ENCODE measurements at places on chromosomes 12 and 14. TPM values are rescaled to one million over a fixed set of nuclear protein-coding genes. Genes with fewer than 3 reads are reported as not detected.

Gene TTC7B
- total RNA-seq, result 8.8 TPM

Gene TMPRSS12
- total RNA-seq, result not detected

DNA sequence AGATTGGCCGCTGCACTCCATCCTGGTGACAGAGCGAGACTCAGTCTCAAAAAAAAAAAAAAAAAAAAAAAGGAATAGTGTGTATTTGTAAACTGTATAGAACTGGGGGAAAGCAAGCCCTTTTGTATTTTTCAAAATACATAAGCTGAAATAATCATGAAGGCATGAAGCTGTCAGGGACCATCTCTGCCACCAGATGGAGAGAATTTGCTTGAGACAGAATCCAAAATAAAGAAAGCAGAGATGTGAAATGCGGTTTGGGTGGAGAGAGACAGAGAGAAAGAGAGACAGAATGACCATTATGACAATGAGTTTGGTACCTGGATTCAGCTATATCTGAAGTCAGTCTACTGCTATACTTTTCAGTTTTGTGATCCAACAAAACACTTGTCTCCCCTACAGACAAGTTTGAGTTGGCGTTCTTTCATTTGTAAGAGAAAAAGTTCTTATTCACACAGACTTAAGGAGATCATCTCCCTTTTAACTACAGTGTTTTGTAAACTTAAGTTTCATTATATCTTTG is 155.7 kb upstream of the LRIG3 start:
- DNase-seq, result no peak

GRCh38 chr12:83818881-83819280 is 1093.7 kb downstream of the SLC6A15 start:
- no peak for DNase-seq

GRCh38 chr12:124510301-124510970 is 57.0 kb downstream of the NCOR2 start:
- peak; percentile 25 for DNase-seq

DNA sequence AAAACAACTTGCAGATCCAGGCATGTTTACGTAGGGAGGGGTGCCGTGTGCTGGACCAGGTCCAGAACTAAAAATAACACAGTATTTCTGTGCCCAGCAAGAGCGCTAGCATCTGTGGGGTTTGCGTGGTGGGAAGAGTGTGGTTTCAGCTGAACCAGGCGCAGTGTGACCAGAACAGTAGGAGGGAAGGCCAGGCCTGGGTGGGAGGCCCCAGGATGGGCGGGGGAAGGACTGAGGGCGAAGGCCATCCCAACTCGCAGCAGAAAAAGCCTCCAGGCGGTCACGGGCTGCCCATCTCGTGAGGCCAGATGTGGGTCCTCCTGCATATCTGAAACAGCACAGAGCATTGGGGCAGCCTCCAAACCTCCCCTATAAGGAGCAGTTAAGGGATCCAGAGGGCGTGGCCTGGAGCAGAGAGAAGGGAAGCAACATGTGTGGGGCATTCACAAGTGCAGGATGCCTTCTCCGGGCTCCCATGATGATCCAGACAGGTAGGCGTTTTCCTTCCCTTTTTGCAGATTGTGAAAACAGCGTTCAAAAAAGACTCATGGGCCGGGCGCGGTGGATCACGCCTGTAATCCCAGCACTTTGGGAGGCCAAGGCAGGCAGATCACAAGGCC is 17.8 kb upstream of the CD9 start:
- DNase-seq, result no peak

- DNase-seq, result no peak
Measured at GRCh38 chr14:66600416-66600815, 92.5 kb downstream of the GPHN start.

DNA sequence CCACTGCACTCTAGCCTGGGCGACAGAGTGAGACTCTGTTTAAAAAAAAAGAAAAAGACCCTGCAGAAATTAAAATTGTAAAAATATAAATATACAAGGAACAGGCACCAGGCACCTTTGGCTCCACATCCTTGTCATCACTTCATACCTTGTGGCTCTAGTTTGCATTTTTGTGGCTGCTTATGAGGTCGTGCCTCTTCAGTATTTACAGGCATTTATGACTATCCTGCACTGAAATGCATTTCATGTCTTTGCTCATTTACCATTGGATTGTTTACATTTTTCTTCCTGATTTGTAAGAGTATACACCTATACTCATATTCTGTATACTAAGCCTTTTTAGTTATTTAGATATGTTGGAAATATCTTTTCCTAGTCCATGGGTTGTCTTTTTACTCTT is 20.1 kb downstream of the BICD1 start:
- no peak for DNase-seq

- DNase-seq, result no peak
Measured at GRCh38 chr12:10142976-10143589, 13.1 kb upstream of the CLEC7A start.

- DNase-seq, result peak; percentile 57
Measured at GRCh38 chr14:89365061-89365801, 51.8 kb downstream of the FOXN3 start.

DNA sequence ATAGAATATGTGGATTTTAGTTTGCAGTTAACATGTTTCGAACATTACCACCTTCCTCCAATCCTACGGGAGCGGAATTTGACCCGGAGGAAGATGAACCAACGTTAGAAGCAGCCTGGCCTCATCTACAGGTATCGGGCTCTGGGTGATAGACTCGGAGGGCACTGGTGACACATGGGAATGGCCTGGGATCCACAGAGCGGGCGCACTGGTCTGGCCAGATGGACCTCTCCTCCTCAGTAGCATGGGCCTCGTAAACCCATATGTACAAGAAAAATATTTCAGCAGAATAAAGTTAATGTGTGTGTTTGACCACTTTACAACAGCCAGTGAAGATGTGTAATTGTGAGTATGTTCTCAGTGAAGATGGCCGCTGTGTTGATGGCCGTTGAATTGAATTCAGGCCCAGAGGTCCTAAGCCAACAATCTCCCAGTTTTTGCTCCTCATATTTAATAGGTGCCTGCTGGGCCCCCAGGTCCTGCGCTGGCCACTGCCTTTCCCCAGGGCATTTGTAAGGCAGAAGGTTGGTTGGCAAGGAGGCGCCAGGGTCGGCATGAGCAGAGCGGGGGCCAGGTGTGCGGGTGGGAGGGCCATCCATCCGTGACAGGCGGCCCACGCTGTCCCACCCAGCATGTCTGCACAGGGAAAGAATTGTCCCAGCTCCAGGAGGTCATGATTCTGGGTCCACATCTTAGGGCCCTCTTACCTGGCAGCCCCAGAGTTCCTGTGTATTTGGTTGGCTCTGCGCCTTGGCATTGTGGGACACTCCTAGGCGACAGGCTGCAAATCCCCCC is 82.0 kb upstream of the DYNC1H1 start:
- no peak for DNase-seq

All from activated CD4-positive, alpha-beta memory T cell treated with anti-CD3 and anti-CD28 coated beads, Interleukin-2, amount 10 ng/mL, durations not matched to agents 7 days and 5 days (primary cell).